ENCODE measurements at places on chromosomes 2 and 18. TPM values are rescaled to one million over a fixed set of nuclear protein-coding genes. Genes with fewer than 3 reads are reported as not detected.

- DNase-seq, result no peak
Measured at GRCh38 chr2:221429741-221430491, 142.2 kb downstream of the EPHA4 start.

DNA sequence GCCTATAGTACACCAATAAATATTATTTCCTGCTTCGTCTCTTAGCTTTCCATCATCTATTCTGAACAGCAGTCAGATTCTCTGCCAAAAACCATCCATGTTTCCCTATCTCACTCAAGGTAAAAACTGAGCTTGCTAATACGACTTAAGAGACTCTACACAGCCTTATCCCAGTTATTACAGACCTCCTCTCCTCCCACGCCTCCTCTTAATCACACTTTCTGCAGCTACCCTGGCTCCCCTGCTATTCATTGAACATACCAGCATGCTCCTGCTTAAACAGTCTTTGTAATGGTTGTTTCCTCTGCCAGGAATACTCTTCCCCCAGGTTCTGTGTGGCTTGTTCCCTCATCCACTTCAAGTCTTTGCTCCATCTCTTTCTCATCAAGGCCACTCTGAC, 81.5 kb downstream of the PDE1A start:
- DNase-seq, result no peak

DNA sequence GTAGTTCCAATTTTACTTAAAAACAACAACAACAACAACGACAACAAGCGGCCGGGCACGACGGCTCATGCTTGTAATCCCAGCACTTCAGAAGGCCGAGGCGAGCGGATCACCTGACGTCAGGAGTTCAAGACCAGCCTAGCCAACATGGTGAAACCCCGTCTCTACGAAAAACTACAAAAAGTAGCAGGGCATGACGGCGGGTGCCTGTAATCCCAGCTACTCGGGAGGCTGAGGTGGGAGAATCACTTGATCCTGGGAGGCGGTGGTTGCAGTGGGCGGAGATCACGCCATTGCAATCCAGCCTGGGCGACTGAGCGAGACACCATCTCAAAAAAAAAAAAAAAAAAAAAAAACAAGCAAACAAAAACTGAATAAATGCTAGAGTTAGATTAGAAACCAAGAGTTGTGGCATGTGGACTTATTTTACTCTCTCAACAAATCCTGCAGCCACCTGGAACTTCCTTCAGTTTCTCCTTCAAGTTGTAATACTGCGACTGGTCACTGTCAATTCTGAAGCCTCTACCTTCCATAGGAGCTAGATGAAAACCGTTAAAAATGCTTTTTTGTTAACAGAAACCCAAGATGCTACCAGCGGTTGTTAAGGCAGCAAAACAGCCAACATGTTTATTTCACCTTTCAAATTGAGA, 1.3 kb downstream of the ATP5F1A start:
- DNase-seq, result no peak

- DNase-seq, result no peak
Measured at GRCh38 chr2:100344433-100344832, 22.1 kb upstream of the LONRF2 start.

- no peak for DNase-seq
Measured at GRCh38 chr2:135825550-135826176, 11.3 kb downstream of the LCT start.

GRCh38 chr2:213119061-213119809, 32.2 kb downstream of the IKZF2 start:
- no peak for DNase-seq

Gene DSG3
- polyA plus RNA-seq, result not detected

Gene GPR75
- polyA plus RNA-seq, result 3.9 TPM

Gene MRPL44
- 38.4 TPM for polyA plus RNA-seq

Gene ANKRD53
- polyA plus RNA-seq, result 0.12 TPM

Data from HepG2 (cell line).